Left renal pelvis (tissue), 4 donors: ENCODE measurements at places on chromosomes 2 and 18. TPM values are rescaled to one million over a fixed set of nuclear protein-coding genes. Genes with fewer than 3 reads are reported as not detected.

Gene GPR155
- polyA plus RNA-seq = 8.3 TPM

Gene MFSD6
- 8.1 TPM for polyA plus RNA-seq

Gene HOXD13
- polyA plus RNA-seq = 0.22 TPM

GRCh38 chr2:39094717-39095363 is 26.0 kb downstream of the SOS1 start:
- DNase-seq = no peak

- no peak for DNase-seq
Measured at GRCh38 chr2:72325592-72326422, 178.1 kb upstream of the CYP26B1 start.

- no peak for DNase-seq
Measured at GRCh38 chr2:152468899-152469692, 134.1 kb downstream of the FMNL2 start.
